ENCODE measurements at places on chromosomes 4 and X.

GRCh38 chr4:3675251-3676115 lies 90.7 kb upstream of the ADRA2C start:
- no peak for DNase-seq

- no peak for DNase-seq
These were observed 36.9 kb downstream of the EVC start for GRCh38 chr4:5747738-5748375.

GRCh38 chr4:17058916-17059741 lies 160.7 kb upstream of the LDB2 start:
- DNase-seq = no peak

GRCh38 chr4:144750348-144750747 lies 104.4 kb downstream of the HHIP start:
- no peak for DNase-seq

GRCh38 chrX:123728016-123728415 lies 4.8 kb downstream of the THOC2 start:
- no peak for DNase-seq

- no peak for DNase-seq
These were observed 33.7 kb upstream of the MSL3 start for GRCh38 chrX:11724122-11725017.

DNA sequence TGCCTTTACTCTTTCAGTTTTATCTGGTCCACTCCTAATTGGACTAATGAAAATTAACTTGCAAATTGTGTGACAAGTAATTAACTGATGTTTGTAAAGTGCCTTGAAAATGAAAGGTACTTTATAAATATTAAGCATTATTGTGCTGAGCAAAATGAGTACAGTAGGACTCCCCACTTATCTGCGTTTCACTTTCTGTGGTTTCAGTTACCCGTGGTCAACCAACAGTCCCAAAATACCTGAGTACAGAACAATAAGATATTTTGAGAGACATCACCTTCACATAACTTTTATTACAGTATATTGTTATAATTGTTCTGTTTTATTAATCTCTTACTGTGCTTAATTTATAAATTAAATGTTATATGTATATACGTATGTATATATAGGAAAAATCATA lies 27.4 kb upstream of the JADE3 start:
- DNase-seq = no peak

- DNase-seq = no peak
These were observed 7.5 kb upstream of the PDLIM3 start for GRCh38 chr4:185542626-185543315.

DNA sequence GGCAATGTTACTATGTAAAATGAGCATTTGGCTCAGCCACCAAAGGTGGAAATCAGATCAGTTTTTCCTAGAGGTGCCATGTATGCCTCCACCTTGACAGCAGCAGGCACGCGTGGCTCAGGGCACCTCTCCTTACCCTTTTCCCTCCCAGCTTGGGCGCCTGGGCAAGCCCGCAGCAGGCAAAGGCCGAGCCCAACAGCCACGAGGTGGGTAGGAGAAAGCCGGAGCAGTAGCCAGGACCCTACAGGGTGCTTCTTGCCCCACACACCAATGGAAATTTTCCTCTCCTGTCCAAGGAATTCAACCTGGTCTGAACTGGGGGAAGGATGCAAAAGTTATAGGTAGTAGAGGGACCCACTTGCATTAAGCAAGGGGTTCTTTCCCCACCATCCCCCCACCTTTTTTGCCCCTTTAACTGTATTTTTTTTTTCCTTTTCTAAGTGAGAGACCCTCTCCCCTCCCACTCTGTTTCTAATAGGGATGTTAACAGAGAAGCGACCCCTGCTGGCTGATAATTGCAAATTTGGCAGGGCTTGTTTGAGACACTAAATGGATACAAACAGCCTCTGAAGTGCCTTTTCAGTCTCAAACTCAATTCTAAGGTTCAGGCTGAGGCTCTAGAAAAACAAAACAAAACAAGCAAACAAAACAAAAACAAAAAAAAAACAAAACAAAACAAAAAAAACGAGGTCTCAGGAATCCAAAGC lies 895.1 kb downstream of the PCDH18 start:
- no peak for DNase-seq

- no peak for DNase-seq
These were observed 56.2 kb downstream of the SMIM20 start for GRCh38 chr4:25970226-25970675.

DNA sequence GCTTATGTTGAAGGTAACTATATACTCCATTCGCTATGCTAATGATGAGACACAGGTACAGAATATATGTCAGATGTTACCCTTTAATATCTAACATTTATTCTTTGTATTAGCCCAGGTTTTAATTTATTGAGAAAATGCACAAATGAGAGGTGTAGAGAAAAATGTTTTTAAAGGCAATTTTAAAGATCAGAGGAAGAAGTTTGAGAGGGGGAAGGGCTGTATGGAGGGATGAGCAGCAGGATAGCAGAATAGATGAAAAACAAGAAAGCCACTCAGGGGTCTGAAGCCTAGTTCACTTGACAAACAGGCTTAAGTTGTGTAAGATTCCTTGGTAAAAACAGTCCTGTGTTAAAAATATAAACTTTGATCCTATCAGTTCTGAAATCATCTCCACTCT lies 3.7 kb downstream of the MAB21L2 start:
- DNase-seq = no peak

DNA sequence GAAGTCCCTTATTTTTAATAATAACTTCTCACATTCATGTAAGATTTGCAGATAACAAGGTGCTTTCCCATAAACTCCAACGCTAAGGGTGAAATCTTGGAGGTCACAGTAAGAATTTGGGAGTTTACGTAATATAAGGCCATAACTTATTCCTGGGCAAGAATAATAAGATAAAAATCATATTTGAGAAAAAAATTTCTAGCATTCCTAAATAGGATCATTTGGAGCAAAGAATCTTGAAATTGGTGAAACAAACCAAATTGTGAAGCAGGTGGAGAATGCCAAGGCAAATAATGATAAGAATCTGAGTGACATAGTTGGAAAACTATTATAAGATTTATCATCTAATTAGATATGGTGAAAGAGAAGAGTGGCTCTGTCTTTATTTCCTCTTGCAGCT lies 50.4 kb upstream of the FGF16 start:
- DNase-seq = no peak

DNA sequence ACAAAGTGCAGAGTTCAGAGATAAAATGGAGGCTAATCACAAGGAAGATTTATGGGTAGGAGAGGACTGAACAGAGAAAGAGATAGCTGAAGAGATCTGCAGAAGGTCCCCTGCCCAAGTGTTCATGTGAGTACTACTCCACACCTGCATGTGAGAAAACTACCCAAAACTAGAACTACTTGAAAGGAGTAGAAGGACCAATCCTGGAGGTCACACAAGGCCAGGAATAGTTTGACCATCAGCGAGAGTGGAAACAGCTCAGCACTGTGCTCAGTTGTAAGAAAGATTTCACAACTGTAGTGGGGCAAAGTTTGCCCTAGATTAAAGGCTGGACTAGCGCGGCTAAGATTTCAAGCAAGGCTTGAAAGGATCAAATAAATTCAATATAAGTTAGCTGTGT lies 422.7 kb upstream of the LCORL start:
- no peak for DNase-seq

GRCh38 chr4:19592391-19592790 lies 659.3 kb upstream of the SLIT2 start:
- no peak for DNase-seq

DNA sequence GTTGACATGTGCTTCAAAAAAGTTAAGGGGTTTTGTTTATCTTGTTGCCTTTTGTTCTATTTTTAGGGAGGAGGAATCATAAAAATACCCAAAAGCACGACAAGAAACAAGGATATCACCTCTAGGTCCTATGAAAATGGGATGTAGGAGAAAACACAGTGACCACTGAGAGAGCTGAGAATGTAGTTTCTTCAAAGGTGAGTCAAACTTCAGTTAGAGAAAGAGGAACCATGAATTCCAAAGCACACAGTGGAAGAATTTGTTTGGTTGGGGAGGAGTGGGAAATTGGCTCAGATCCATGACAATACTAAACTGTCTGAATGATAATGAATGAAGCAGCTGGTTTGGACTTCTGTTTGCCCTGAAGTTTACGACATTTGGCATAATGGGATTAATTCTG lies 19.1 kb upstream of the FRYL start:
- DNase-seq = no peak

DNA sequence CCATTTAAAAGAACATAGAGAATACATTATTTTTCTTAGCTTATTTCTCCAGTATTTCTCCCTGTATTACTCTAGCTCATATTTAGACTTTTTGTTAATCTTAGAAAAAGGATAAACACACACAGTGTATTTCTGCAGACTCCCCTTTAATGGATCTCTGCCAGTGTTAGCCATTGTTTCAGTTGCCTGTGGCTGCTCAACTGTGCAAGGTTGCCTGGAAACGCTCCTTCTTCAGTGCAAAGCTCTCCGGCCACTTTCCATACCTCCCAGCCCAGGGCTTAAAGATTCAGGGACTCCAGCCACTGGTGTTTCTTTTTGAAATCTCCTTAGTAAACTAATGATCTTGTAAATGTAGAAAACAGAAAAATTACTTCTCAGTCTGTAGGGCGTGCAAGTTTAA lies 104.9 kb downstream of the SLIT2 start:
- DNase-seq = no peak

GRCh38 chr4:37447886-37448285 lies 203.3 kb downstream of the NWD2 start:
- no peak for DNase-seq

GRCh38 chrX:2314831-2315365 lies 185.9 kb downstream of the DHRSX start:
- no peak for DNase-seq

- DNase-seq = no peak
These were observed 20.7 kb downstream of the MFAP3L start for GRCh38 chr4:170005472-170005871.

DNA sequence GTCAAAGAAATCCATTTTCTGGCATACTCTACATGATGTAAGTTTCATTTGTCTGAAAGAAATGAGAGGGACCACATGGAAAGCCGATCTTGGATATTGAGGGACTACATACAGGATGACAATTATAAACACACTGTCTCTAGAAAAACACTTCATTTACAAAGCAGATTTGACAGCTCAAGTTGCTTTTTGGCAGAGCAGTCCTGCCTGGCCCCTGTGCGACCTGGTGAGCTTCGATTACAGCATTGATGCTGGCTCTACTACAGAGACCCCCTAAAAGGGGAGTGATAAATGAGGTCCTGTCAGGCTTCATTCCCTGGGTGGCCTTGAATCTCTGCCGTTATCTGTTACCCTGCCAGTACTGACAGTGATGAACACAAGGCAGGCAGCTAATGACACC lies 215.2 kb upstream of the NOCT start:
- no peak for DNase-seq

GRCh38 chr4:85681921-85682320 lies 207.0 kb downstream of the ARHGAP24 start:
- no peak for DNase-seq

- no peak for DNase-seq
These were observed 650.9 kb upstream of the TENM3 start for GRCh38 chr4:181592221-181592745.

DNA sequence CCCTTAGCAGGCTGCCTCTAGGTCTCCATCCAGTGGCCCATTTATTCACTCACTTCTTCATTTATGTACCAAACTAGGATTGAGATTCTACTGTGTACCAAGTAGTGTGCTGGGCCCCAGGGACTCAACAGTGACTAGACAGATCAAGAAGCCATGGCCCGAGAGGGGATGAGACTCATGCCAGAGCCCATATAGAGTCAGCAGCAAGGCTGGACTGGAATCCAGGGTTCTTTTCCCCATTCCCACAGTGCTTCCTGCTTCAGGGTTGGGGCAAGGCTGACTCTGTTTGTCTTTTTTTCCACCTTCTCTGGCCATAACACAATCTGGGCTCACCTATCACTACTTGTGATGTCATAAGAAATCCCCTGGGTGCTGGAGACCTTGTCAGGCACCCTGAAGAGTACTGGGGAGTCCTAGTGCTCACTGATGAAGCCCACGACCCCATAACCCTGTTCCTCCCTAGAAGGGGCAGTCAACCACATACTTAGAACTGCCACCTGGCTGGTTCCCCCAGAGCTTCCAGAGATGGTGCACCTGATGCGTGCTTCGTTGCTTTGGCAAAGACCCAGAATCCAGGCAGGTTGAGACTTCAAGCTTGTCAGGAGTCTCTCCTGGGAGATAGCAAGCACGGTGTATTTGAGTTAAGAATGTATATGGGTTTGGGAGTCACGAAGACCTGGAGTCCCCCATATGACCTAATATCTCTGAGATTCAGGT lies 6.2 kb downstream of the RTL5 start:
- no peak for DNase-seq

DNA sequence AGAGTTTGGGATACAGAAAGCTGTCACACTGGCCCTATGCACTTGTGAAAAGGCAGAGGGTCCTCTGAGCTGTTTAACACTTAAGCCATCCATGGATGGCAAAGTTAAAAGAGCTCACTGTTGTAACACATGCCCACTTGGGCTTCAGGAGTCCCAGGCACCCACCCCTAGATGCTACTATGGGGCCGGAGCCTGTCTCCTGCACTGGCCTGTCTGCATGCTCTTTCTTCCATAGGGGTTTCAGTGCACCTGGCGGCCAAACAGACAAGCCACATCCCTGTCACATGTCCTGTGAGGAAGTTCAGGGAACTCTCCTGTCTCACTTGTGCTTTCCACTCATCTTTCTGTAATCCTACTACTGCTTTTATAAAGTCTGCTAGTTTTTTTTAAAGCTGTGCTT lies 2586.0 kb downstream of the PCDH7 start:
- no peak for DNase-seq

GRCh38 chr4:138239491-138239890 lies 2.7 kb downstream of the SLC7A11 start:
- DNase-seq = no peak

- DNase-seq = no peak
These were observed 5.8 kb upstream of the EBP start for GRCh38 chrX:48515842-48516241.

DNA sequence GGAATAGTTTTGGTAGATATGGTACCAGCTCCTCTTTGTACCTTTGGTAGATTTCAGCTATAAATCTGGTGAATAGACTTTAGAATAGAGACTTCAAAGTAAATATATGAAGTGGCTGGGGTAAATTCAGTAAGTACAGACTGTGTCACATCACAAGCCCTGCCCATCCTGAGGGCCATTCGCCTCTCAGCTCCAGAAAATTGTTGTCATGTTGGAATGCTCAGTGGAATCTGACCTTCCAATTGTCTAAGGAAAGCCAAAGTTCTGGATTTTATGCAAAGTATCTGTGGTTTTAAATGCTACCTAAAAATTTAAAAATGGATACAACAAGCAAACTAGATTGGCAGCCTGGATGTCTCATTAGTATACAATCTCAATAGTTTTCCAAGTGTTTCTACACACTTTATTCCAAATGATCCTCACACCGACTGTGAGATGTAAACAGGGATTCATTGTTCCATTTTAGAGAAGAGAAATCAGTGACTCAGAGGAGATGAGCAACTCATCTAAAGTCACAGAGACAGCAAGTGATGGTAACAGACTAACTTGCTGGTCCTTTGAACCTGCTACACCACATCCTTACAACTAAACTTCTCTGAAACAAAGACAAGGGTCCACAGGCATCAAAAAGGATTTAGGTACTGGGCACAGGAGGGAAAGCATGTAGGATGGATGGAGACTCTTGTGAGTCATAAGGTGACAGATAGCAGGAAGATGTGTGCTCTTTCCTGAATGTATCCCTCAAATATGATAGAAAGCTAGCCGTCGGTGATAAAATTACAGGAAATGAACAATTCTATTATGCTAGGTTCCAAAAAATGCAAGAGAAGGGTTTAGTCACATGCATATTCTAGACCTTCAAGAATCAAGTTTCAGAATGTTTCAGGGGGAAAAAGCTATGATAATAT lies 127.3 kb downstream of the ATP10D start:
- no peak for DNase-seq

GRCh38 chr4:115938764-115939443 lies 825.5 kb upstream of the NDST4 start:
- no peak for DNase-seq

- DNase-seq = no peak
These were observed 516.1 kb upstream of the DIPK2B start for GRCh38 chrX:45716750-45717149.
